NT2/D1 (cell line): ENCODE measurements at places on chromosomes 5 and 9.

GRCh38 chr9:77916410-77916819 is 115.2 kb downstream of the GNAQ start:
- no peak for DNase-seq

DNA sequence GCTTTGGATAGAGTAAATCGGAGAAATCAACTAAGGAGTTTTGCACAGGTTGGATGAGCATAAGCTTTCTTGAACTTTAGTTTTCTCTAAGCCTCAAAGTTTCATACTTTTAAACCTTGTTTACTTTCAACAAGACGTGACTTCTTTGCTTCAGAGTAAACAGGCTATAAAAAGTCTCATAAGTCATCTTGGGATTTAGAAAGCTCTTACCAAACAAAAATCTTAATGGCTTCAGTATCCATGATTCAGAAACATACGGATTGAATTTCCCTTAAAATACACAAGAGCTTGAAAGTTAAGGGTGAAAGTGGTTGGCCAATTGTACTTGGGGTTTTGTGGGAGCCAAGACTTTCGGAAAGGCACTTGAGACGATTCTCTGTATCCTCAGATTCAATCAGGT is 270.9 kb upstream of the ANKH start:
- no peak for DNase-seq

DNA sequence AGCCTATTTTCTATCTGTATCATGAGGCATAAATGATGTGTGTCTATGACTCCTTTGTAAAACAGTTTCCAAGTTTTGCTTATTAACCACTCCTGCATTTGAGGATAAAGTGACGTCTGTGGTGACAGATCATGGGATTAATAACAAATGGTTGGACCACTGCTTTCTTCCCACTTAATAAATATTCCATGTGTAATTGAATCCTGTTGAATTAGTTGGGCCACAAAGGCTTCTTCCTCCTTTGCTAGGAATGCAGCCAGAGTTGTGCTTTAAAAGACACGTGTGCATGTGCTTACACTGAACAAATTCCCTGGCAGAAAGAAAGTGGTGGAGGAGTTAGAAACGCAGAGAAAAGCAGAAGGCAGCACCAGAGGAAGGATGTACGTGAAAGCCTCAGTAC is 150.2 kb downstream of the ACTBL2 start:
- no peak for DNase-seq

DNA sequence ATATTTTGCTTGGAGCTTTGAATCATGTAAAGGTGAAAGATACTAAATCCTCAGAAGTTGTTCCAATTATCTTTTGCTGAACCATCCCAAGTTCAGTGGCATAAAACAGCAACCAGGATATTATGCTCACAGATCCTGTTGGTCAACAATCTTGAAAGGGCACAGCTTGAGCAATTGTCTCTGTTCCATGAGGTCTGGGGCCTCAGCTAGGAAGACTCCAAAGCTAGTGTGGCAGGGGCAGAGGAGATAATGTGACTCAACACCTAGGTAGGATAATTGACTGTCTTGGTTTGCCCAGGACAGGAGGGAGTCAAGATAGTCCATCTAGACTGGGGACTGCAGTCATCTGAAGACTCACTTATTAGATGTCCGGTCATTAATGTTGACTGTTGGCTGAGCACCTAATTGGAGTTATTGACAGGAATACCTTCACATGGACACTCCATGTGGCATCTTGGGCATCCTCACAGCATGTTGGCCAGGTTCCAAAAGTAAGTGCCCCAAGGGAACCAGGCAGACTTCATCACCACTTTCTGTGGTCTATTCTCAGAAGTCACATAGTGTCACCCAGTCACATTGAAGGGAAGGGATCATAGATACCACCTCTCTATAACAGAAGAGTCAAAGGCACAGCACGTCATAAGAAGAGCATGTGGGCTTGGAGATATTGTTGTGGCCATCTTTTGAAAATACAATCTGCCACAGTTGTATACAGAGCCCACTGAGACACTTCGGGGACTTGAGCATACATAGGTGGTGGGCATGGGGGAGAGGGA is 88.4 kb upstream of the GPBP1 start:
- DNase-seq = no peak
